Muscle of back (tissue), 13 donors: ENCODE measurements at places on chromosomes 12 and 14.

- no peak for DNase-seq
Observed at GRCh38 chr14:77917491-77918201, 117.7 kb downstream of the ADCK1 start.

DNA sequence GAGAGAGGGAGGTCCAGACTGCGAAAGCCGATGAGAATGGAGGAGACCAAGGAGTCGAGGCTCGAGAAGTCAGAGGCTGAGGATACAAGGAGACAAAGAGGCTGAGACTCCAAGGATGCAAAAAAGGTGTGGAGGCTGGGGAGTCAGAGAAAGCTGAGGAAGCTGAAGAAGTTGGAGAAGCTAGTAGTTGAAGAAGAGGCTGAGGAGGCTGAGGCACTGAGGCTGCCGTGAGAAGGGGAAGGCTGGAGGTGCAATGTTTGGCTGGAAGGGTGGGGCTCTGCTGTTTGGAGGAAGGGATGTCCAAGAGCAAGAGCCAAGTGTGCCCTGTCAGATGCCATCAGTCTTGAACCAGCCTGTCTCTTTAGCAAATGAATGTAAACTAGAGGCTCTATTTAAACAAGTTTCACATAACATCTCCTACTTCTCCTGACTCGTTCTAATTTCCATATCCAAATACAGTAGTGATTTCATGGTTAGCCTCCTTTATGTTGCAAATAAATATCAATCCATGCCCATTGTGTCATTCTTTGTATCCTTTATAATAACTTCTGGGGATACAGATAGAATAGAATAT, 10.8 kb upstream of the SPTSSA start:
- no peak for DNase-seq

DNA sequence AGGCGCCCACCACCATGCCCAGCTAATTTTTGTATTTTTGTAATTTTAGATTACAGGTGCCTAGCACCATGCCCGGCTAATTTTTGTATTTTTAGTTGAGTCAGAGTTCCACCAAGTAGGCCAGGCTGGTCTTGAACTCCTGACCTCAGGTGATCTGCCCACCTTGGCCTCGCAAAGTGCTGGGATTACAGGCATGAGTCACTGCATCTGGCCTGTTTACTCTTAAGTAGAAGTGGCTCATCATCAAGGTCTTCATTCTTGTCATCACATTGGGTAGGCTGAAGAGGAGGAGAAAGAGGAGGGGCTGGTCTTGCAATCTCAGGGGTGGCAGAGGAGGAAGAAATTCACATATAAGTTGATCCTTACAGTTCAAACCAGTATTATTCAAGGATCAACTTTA, 152.4 kb upstream of the ATP2B1 start:
- DNase-seq, result no peak

- no peak for DNase-seq
Observed at GRCh38 chr12:67286257-67286656, 17.1 kb downstream of the CAND1 start.

DNA sequence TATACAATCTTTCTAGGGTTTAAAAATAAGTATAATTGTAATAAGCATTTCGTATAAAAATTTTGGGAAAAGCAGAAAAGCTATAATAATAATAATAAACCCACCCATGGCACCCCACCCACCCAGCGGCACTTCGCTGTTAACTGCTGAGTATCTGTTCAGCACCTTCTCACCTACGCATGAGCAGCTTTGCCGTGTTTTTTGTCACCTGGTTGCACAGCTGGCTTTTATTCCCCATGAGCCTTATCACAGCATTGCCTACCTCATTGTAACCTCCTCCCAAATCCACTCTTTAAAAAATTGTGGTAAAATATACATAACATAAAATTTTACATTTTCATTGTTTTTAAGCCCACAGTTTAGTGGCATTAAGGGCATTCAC, 34.7 kb downstream of the CYP46A1 start:
- no peak for DNase-seq

- DNase-seq, result no peak
Observed at GRCh38 chr14:52790756-52791222, 618 bp downstream of the GNPNAT1 start.

- peak; percentile 96 for DNase-seq
Observed at GRCh38 chr12:57229634-57230380, at the start of gene SHMT2. SHMT2 (plus strand) TSS chr12:57229711; CDS start chr12:57229779, 68 bp downstream.

GRCh38 chr14:50232276-50232642, 881 bp upstream of the SOS2 start:
- no peak for DNase-seq

DNA sequence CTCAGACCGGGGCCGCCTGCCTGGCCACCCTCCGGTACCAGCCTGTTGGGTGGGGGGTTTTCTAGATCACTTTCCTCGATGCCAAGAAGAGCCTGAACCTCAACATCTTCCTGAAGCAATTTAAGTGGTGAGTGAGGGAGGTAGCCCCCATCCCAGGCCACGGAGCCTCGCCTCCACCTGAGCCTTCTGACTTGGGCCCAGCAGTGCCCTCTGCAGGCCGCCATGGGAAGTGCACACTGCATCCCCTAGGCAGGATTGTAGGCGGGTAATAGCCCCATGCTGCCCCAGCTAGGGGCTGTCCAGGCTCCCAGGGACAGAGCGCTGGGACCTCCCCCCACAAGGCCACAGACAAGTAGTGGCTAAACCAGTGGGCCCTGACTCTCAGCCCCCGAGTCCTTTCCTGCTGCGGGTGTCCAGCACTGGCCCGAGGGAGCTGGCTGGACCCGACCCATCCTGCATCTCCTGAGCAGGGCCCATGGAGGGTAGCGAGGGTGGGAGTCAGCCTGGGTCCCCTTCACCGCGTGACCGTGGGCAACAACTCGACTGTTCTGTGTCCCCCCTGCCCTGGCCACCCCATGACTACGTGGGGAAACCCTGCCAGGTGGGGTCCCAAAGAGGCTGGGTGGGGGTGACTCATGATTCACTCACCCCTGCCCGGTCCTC, 15.3 kb upstream of the ADSS1 start:
- DNase-seq, result peak; percentile 86

DNA sequence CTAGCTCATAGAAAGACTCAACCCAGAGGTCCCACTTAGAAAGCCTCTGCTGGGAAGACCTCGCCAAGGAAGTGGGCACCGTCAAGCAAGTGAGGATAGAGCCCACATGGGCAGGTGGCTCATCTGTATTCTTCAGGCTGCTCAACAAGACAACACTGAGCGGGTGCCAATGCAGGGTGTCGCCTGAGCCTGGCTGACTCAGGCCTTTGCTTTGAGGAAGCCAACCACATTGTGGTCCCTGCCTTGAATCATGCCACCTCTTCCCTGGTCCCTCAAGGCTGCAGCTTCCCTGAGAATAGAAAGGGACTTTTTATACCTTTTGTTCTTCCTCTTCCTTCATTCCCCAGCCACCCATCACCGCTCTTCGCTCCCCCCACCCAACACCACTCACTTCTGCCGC, 2.1 kb upstream of the RNASE13 start:
- DNase-seq, result no peak

DNA sequence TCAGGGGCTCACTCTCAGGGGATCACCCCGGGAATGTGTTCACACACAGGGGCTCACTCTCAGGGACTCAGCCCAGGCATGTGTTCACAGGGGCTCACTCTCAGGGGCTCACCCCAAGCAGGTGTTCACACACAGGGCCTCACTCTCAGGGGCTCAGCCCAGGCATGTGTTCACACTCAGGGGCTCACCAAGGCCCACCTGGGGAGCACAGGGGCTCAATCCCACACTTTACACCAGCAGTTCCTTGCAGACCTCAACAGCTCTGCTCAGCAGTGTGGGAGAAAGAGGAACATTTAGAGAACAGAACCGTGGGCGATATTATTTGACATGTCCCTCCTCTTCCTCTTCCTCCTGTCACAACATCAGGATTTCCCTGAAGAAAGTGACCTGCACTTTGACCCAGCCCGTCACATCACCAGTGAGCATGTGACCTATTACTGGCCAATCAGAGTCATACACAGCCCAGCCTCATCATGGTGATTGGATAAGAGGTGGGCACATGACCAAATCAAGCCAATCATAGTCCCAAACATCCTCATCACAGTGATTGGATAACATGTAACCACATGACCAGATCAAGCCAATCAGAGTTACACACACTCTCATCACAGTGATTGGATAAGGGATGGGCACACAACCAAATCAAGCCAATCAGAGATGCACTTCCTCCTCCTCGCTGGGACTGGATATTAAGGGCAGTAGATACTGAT, 359.4 kb upstream of the SFSWAP start:
- DNase-seq, result no peak

GRCh38 chr12:89015419-89015818, 336.9 kb downstream of the DUSP6 start:
- no peak for DNase-seq

DNA sequence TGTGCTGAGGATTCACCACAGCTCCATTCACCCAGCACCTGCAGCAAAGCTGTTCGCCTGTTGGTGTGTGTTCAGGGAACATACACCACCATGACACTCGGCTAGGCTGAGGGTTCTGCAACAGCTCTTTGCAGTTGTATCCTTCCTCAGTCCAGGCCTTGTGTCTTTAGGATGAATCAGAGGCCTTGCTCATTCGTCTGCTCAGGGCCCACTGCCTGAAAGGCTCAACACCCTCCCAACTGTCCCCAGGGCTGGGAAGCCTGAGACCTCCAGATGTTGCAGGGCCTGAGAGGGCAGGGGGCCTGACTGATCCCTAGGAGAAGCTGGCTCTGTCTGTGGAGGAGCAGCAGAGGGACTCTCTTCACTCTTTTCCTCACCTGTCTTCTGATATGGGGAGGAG, 11.2 kb downstream of the ZDHHC22 start:
- DNase-seq, result no peak

DNA sequence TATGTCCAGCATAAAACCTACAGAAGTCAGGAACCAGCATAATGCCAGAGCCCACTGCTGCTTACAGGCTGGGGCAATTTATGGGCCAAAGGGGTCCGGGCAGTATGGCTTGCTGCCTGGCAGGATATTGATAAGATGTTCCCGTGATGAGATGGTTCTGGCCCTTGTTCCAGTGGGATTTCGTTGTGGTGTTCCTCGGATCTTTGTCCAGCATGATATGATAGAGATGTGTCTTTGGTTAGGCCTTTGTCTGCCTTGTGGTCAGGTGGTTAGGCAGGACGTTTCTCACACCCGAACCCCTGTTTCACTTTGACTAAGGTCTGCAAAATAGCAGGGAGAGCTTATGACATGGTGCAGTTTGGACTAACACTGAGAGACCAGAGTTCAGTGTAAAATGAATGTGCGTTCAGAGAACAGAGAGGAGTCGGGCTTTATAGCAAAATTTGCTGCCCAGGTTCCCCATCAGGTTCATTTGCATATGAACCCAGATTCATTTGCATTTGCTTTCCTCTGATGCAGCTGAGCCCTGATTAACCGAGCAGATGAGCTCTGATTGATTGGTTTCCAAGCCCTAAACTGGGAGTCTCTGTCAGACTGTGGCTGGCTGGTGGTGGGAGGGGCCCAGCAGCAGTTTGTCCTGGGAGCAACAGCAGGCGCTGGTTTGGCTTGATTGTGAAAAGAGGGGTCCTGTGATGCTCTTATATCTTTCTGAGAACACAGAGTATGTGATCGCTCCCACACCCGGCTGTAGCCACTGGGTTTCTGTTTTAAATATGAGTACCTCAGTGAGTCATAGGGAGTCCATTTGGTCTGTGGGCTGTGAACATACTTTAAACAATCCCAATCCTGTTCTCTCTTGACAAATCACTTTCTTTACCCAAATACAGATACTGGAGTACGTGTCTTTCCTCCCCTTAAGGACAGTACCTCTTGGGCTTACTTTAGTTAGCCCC, 156.3 kb upstream of the PZP start:
- DNase-seq, result no peak

GRCh38 chr12:109687250-109687649, 26.4 kb upstream of the FAM222A start:
- no peak for DNase-seq

- DNase-seq, result no peak
Observed at GRCh38 chr12:120933786-120934185, 29.6 kb upstream of the SPPL3 start.

GRCh38 chr14:67999290-67999689, 179.7 kb downstream of the RAD51B start:
- DNase-seq, result no peak

DNA sequence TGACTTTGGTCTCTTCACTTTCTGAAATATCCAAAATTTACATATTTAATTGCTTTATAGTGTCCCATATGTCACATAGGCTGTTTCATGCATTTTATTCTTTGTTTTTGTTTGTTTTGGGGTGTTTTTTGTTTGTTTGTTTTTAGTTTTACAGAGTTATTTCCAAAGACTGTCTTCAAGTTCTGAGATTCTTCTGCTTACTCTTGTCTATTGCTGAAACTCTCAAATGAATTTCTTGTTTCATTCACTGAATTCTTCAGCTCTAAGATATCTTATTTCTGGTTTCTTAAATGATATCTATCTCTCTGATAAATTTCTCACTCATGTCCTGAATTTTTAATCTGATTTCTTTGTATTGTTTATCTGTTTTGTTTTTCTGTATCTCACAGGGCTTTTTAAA, 412.0 kb upstream of the ATP2B1 start:
- DNase-seq, result no peak

DNA sequence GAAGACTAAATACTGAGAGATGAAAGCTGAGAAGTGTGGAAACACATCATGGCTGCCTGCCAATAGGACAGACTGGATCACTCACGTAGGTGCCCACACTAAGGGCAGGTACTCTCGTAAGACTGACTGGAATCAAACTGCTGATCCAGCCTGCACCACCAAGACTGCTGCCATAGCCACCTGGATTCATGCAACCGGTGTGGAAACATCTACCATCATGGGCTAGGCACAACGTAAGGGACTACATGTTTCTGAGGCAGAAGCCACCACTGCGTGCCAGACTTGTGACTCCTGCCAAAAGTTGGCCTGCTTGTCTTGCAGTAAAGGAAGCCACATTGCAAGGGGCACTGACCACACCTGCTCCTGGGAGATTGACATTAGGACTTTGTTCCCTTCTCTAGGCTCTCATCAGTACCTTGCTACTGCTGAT, 3.8 kb downstream of the POMT2 start:
- no peak for DNase-seq

DNA sequence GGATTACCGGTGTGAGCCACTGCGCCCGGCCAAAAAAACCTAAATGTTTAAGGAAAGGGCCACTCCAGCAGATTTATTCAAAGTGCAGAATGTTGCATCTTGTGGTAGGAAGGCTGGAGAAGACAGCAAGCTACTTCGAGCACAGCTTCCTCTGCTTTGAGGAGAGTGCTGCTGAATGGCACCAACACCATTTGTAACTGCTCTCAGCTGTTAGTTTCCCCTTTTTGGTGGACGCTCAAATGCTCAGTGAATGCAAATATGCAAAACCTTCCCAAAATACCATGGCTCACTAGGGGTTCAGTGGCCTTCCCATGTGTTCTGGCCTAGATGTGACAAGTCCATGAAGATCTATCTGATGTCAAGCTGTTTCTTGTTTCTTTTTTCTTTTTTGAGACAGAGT, 2.9 kb upstream of the TDRD9 start:
- no peak for DNase-seq

- no peak for DNase-seq
Observed at GRCh38 chr12:105476616-105477015, 146.1 kb downstream of the C12orf75 start.

DNA sequence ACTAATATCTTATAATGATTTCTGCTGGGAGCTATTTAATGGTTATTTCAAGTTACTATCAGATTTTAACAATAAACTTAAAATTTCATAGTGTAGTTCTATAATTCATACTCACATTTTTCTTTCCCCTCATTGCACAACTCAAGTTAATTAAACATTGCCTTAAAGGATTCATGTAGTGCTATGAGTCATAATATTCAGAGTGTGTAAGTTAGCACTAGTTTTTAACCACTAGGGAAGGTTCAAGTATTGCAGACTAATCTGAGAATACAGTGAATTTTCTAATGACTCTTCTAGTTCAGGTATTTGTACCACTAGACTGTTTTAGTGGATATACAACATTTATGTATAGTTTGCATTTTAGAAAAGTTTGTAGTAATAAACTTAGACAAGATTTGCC, 49.9 kb downstream of the FOXA1 start:
- no peak for DNase-seq
